ENCODE measurements at places on chromosomes 11 and 22.

- no peak for DNase-seq
Observed at GRCh38 chr11:19241260-19242178, 774 bp upstream of the E2F8 start.

- peak; percentile 55 for DNase-seq
Observed at GRCh38 chr11:45390407-45390806, 104.3 kb upstream of the SYT13 start.

- DNase-seq, result peak; percentile 65
Observed at GRCh38 chr11:3849297-3849874, 6.1 kb upstream of the STIM1 start.

DNA sequence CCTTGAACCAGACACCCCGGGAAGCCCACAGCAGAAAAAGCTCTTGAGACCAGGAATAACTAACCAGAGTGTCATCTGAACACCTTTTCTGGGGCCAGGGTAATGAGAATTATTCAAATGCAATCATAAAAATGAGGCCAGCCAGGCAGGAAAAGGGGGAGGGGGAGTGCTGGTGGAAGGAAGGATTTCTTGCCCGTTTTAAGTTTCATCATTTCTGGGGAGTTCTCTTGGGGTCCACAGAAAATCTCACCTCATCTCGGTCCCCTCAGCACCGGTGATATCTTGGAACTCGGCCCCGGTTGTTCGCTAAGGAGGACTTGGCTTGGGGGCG, 495 bp upstream of the PKNOX2 start:
- no peak for DNase-seq

GRCh38 chr11:71252269-71252769, at the start of gene SHANK2:
Gene SHANK2 (minus strand): TSS chr11:71252577. CDS start chr11:71147326, 105,251 bp downstream.
- no peak for DNase-seq

GRCh38 chr11:2590965-2591754, 108.6 kb downstream of the KCNQ1OT1 start:
- no peak for DNase-seq

- DNase-seq, result no peak
Observed at GRCh38 chr22:17116572-17117330, 4.4 kb downstream of the TMEM121B start.

- DNase-seq, result peak; percentile 79
Observed at GRCh38 chr11:69249311-69250185, 44.4 kb upstream of the MYEOV start.

- DNase-seq, result no peak
Observed at GRCh38 chr22:47811971-47812370, 1049.5 kb downstream of the TBC1D22A start.

GRCh38 chr11:36148701-36149100, 140.5 kb downstream of the COMMD9 start:
- DNase-seq, result no peak

GRCh38 chr11:2890466-2891294, 5.1 kb upstream of the CDKN1C start:
- DNase-seq, result peak; percentile 67

GRCh38 chr11:15627560-15627959, 512.8 kb downstream of the INSC start:
- DNase-seq, result no peak

DNA sequence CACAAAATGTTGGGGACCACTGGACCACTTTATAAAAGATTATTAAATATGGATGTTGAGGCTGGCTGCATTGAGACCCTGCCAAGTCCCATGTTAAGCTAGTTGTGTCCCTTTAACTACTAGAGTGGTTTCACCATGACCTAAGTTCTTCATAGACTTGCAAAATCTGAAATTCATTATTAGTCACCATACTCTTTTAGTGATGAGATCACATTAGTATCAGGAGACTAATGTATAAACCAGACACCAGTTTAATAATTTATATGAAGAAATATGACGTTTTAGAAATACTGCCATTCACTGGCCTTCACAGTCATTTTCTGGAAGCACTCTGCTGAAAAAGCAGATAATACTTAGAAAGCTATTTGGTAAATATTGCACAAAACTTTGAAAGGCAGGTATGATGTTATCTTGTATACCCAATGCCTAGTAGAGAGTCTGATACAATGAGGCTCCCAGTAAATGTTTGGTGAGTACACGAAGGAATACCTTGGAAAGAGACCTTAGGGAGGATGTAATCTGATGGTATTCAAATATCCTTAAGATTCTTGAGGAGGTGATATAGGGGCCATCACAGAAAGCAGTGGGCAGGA, 728.2 kb upstream of the ANO5 start:
- DNase-seq, result no peak

- no peak for DNase-seq
Observed at GRCh38 chr11:15198284-15198683, 83.6 kb downstream of the INSC start.

GRCh38 chr11:63906585-63906984, 10.4 kb downstream of the RCOR2 start:
- DNase-seq, result peak; percentile 55

- DNase-seq, result peak; percentile 15
Observed at GRCh38 chr22:32574958-32575910, 100.6 kb downstream of the FBXO7 start.

GRCh38 chr11:116096272-116096995, 592.2 kb upstream of the CADM1 start:
- no peak for DNase-seq

DNA sequence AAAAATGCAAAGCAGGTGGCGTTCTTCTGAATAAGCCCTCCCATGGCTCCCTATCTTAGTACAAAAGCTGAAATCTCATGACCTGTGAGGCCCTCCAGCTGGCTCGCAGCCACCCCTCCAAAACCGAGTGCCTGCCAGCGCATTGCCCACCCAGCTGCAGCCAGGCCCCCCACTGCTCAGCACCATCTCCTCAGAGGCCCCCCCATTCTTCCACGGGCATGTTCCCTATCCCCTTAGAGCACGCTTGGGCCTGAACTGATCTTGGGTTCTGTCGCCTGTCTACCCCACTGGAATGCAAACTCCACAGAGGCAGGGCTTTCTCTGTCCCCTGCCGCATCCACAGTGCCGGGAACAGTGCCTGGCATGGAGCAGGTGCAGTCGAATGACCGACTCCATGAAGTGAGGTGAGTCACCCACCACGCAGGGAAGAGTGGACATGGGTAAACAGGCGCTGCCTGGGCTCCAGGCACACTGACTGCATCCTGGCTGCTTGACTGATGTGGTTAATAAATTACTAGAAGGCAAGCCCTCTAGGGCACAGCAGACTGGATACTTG, 11.3 kb upstream of the EFCAB6 start:
- no peak for DNase-seq

- no peak for DNase-seq
Observed at GRCh38 chr11:42913731-42914130, 398.1 kb upstream of the API5 start.

- peak; percentile 49 for DNase-seq
Observed at GRCh38 chr22:46803031-46803880, 40.8 kb downstream of the TBC1D22A start.

DNA sequence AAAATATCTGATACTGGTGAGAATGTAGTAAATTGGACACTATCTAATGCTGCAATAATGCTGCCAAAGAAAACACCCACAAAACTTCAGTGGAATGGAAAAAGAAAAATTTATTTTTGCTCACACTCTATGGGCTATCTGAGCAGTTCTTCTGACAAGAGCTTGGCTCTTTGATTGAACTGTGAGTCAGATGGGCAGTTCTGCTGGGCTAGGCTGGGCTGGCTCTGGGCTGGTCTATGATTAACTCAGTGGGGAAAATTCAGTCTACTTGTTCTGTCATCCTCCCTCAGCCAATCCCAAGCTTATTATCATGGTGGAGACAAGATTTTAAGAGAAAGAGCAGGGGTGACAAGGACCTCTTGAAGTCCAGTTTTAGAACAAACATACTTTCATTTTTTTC, 1404.8 kb downstream of the LRRC4C start:
- no peak for DNase-seq

DNA sequence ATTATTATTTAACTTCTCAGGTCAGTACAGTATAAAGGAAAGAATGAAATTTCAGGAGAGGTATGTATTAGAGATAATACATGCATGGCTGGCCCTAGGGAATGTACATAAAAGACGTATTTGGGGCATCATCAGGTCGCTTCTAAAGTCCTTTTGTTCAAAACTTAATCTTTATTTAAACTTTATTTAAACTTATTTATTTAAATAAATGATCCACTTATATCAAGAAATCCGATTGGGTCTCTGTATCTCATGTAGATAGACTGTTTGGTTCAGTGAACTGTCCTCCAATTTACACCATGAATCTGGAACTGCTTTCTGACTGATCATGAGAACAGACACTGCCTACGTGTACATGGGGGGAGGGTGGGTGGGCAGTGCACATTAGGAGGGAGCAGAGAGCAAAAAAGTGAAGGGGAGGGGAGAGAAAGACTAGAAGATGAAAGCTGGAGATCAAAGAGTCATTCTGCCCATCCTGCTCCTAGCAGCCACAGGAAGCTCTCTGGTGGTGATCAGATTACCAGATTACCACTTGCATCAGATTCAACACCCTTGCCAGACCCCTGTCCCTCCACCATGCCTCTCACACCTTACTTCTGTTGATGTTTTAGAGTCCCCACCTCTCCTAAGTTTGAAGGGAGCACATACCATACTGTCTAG, 92.1 kb upstream of the MTMR2 start:
- DNase-seq, result no peak

DNA sequence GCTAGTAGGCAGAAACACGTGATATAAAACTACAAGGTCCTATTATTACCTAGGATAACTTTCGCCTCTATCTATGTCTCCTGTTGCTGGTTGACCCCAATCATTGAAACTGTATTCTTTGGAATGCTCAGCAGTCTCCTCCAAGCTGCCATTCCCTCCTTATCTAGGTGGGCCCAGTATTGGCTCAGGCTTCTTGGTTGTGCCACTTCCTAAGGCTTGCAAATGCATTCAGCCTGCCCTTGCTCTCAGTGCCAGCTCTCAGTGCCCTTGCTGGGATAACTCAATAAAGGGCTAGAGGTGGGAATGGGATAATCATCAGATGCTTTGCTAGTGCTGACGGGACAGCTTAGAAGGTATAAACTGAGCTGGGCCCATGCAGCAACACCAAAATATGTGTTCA, 13.6 kb downstream of the CD44 start:
- DNase-seq, result no peak

GRCh38 chr22:40289991-40290459, 56.3 kb upstream of the ADSL start:
- peak; percentile 17 for DNase-seq

DNA sequence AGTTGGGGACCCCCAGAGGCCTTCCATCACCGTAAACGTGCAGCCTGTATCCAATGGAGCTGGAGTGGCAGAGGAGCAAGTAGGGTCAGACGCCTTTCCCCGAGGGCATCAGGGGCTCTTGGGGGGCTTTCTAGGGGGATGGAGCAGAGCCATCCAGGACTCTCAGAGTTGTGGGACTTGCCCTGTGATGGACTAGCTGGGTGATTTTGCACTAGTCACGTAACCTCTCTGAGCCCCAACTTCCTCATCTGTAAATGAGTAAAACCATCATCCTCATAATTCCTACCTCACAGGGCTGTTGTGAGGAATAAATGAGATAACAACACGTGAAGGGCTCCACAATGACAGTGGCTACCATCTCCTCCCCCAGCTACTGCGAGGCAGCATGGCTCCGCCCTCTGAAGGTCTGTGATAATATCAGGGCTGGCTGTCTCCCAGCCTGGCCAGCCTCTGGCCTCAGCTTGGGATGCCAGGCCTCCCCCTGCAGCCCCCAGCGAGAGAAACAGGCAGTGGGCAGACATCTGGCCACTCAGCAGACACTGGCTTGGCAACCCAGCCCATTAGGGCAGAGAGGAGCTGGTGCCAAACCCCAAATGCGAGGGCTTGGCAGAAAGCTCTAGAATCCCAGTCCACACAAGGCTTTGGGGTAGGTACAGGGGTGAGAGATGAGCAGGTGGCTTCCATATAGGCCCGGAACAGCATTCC, 6.7 kb downstream of the USP2 start:
- DNase-seq, result no peak

GRCh38 chr22:36925388-36926290, 12.2 kb downstream of the CSF2RB start:
- no peak for DNase-seq

DNA sequence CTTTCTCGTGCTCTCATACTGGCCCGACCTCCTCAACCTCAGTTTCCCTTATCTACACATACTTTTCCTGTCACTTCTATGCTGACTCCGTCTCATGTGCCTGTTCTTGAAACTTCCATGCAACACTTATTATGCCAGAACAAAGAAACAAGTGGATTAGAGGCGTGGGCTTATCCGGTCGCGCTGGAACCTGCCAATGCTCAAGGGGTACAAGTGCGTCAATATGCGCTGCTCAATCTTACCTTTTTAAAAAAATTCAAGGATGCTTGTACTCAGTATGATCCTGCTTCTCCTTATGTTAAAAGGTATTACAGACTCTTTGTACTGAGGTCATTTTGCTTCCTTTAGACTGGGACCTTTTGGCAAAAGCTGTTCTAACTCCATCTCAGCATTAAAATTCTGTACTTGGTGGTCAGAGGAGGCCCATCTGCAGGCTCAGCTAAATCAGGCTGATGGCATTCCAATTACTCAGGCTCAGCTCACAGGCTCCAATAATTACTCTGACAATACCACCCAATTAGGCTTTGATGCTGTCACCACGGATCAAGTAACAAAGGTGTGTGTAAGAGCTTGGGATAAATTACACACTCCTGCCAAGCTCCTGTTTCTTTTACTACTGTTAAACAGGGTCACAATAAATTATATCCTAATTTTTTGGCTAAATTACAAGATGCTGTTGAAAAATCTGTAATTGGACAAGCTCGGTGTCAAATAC, 26.3 kb upstream of the ALDH3B2 start:
- no peak for DNase-seq

GRCh38 chr11:123543797-123544196, 110.6 kb downstream of the SCN3B start:
- DNase-seq, result peak; percentile 25

GRCh38 chr22:38513063-38513462, 7.0 kb upstream of the DDX17 start:
- DNase-seq, result no peak

GRCh38 chr11:105910095-105910715, 111.8 kb downstream of the MSANTD4 start:
- peak; percentile 18 for DNase-seq

DNA sequence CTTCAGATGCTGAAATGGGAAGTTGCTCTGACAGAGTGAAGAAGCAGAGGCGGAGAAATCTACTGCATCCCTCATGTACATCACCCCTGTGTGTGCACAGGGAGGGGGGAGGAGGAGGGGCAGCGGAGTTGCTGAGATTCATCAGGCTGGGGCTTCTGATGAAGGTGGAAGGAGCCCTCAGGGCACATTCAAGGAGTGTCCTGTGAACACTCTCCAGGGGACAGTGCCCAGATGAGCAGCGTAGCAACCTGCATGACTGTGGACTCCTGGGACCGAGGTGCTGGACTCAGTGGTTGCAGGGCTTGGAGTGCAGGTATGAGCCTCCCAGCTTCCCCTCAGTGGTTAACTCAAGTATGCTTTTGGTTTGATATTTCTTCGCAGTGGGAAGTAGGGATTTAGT, 257.8 kb upstream of the B3GAT1 start:
- DNase-seq, result no peak

DNA sequence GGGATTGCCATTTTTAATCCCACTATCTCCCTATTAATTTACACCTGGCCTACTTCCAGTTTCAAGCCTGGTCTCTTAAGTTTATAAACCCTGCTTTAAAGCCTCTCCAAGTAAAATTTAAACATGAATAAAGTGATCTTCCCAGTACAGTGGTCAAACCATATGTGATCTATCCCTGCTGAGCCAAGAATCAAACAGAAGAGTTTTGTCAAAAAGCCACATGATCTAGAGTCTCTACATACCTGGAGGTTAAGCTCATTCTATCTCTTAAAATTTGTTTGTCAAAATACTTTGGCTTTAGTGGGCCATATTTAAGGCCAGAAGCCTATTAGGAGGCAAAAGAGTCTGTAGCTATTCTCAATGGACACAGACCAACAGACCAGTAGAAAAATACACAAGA, 42.9 kb upstream of the DDI1 start:
- peak; percentile 35 for DNase-seq
